ENCODE measurements at places on chromosomes 16 and 17.

- DNase-seq, result no peak
Measured at GRCh38 chr17:80885947-80886582, 105.6 kb upstream of the CHMP6 start.

- DNase-seq, result no peak
Measured at GRCh38 chr17:76840443-76840767, 27.8 kb upstream of the MGAT5B start.

GRCh38 chr16:50247123-50247905 lies 19.0 kb upstream of the ADCY7 start:
- DNase-seq, result no peak

- no peak for DNase-seq
Measured at GRCh38 chr16:2090777-2091546, 43.2 kb downstream of the TSC2 start.

GRCh38 chr16:69511651-69512050 lies 54.1 kb upstream of the NFAT5 start:
- no peak for DNase-seq

DNA sequence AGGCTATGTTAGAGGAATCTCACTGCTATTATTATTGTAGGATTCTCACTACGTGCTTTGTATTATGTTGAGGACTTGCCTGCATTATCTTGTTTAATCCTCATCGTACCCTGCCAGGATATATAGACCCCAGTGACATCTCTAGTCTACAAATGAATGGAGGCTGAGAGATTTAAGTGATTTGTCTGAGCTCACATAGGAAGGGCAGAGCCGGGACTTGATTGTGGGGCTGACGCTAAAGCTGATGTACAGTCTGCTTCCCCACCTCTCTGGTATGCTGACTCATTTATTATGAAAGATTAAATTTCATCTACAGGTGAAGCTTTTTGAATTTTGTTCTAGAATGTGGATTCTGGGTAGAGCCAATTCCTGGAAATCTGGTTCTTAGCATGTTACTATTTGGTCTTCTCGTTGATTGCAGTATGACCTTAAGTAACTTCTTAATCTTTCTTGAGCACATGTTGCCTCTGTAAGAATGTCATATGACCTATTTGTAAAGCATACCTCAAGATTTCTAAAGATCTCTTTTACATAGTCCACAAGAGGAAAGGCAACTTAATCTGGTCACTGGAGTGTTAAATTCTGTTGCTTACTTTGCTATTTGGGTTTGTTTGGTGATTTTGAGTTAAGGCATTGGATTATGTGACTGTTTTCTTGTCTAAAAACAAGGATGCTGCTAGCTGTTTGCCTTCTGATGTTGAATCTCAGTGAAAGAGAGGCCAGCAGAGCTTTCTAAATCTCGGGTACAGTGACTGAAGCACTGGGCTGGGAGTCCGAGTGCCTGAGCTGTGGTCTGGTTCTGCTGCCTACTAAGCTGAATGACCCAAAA lies 12.4 kb downstream of the METTL9 start:
- DNase-seq, result no peak

DNA sequence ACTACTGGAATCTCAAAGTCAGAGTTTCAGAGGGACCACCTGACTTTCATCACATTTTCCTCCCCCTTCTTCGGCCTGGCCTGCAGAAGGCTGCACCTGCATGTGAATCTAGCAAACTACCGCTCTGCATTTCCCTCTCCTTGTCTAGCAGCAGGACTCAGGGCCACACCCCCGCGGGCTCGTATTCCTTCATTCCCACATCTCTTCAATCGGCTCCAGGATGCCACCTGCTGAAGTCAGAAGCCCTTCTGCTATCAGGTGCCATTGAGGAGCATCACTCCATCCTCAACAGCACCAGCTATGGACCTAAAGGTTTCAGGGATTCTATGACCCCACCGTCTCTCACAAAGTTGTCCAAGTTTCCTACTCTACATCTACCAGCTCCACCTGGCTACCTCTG lies 169.5 kb downstream of the VPS53 start:
- no peak for DNase-seq

- no peak for DNase-seq
Measured at GRCh38 chr17:71098071-71098470, 928.7 kb downstream of the KCNJ2 start.

DNA sequence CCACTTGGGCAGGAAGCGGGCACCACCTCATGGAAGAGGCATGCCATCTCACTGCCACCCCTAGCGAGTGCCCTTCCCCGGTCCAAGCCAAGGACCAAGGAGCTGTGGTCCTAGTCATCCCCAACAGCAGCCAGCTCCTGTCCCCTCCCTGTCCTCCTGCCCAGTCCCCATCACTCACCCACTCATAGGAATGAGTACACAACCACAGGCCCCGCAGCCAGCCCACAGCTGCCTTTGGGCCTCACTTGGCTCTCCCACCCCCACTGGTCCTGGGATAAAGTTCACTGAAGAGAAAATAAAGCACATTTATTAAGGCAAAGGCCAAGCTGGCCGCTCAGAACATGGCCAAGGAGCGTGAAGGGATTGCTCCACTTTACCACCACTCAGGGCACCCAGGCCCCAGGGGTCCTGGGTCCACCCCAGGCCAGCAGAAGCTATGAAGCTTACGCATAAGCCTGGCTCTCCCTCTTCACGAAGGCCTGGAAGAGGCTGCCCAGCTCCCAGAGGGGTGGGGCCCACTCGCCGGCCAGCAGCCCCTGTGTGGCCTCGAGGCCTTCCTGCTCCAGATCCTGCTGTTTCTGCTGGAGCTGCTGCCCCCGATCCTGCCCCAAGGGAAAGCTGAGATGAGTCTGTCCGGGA lies 3.6 kb downstream of the SCRN2 start:
- DNase-seq, result no peak

- DNase-seq, result no peak
Measured at GRCh38 chr17:17419166-17419565, 57.6 kb upstream of the MED9 start.

DNA sequence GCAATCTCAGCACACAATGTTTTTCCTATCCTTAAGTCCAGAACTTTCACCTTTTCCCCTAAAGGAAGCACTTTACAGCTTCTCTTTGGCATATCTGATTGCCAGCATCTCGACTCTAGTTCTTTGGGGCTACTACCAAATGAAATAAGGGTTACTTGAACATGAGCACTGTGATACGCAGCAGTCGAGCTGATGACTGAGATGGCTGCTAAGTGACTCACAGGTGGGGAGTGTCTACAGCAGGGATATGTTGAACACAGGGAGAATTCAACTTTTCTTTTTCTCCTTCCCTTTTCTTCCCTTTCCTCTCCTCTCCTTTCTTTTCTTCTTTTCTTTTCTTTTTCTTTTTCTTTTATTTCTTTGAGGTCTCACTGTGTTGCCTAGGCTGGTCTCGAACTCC lies 334.8 kb downstream of the MAF start:
- DNase-seq, result no peak

- DNase-seq, result no peak
Measured at GRCh38 chr16:87202346-87202745, 114.8 kb downstream of the C16orf95 start.

DNA sequence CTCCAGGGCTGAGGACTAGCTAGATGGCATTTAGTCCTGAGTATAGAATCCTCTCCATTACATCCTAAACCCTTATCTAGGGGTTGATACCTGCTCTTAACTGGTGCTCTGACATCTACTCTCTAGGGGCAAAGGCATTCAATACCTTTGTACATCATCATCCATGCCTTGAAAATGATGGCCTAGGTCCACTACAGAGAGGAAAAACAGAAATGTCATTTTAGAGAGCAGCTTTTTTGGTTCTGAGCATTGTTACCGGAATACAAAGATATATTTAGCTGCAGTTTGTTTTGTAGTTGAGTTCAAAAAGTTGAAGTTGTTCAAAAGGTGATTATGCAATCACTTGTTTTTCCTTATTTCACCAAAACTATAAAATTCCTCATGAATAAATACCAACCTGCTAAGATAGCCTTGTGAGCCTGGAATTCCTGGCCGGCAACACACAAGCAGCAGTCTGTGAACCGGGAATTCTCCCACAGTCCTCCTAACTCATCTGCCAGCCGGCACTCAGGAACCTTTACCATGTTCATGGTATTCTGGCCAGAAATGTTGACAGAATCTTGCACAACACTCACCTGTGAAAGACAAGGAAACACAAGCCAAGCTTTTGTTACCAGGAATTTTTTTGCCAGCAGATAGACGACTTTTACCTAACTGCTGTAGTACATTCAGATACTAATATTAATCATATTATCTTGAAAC lies 35.4 kb downstream of the NXPH3 start:
- no peak for DNase-seq

DNA sequence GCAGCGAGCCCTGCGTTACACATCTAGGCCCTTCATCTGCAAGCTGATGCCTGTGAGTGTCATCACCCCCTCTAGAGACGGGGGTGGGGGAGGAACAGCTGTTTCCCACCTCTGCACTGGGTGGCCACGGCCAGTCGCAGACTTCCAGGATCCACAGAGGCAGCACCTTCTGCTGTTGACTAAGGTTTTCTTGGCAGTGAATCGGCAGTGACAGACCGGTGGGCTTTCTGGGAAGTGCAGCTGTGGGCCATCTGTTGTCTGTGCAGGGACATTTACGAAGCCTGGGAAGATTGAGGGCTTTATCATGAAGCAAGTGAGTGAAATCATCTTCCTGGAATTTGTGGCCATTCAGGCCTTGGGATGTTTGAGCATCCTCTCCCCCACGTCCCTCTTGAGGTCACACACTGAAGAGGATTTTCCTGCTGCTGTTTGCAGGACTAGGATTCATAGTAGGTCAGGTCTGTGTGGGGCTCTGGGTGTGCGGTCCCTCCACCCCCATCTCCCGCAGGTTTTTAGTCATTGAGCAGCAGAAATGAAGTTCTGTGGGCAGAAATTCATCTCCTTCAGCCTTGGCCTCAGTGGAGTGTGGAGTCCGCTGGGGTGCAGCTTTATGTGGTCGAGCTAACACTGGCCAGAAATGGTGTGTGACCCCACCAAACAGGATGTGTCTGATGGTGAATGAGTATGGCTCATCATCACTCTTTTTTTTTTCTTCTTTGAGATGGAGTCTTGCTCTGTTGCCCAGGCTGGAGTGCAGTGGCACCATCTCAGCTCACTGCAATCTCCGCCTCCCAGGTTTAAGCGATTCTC lies 12.0 kb downstream of the PGS1 start:
- no peak for DNase-seq

DNA sequence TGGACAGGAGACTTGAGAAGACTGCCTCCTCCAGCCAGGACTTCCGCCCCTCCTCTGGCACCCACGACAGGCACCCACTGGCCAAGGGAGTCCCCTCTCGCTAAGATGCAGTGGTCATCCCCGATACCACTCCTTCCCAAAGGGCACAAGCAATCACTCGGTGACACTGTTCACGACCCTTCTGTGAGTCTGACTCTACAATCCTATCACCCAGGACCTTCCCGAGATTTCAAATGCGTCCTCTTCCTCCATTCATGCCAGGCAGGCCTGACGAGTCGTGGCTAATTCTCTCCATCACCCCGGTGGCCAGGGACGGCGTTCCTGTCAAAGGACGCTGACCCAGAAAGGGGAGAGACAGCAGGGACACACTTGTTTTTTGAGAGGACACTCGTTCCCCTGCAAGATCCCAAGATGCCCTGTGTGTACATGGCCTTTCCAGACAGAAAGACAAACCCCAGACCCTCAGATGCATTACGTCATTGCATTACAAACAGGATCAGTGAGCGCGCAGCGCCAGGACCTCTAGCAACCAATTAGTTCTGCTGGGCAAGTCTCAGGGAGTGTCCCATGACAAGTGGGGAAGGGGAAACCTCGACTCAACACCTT lies 12.2 kb downstream of the FBXO31 start:
- no peak for DNase-seq

- DNase-seq, result no peak
Measured at GRCh38 chr16:1010251-1010650, 28.7 kb downstream of the SOX8 start.

GRCh38 chr17:22128171-22128570 lies 435.8 kb downstream of the KCNJ18 start:
- no peak for DNase-seq

DNA sequence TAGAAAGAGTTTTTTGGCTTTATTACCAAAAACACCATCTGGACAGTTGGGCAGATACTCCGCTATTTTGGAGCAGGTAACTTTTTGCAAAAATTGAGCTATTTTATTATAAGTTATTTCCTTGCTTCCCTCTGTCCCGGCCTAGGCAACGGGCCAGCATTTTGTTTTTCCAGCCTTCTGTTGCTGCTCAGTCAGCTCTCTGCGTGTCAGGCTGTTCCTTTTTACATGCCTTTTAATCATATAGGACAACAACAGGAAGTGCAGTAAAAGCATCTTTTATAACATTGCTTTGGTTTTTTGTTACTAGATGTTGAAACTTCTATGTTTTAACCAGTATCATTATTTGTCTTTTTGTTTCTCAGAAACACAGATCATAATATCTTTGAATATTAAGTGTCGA lies 30.4 kb downstream of the PPM1D start:
- DNase-seq, result no peak

GRCh38 chr17:55388842-55389241 lies 32.8 kb downstream of the MMD start:
- DNase-seq, result no peak

GRCh38 chr16:11316331-11317015 lies 28.8 kb upstream of the RMI2 start:
- no peak for DNase-seq

DNA sequence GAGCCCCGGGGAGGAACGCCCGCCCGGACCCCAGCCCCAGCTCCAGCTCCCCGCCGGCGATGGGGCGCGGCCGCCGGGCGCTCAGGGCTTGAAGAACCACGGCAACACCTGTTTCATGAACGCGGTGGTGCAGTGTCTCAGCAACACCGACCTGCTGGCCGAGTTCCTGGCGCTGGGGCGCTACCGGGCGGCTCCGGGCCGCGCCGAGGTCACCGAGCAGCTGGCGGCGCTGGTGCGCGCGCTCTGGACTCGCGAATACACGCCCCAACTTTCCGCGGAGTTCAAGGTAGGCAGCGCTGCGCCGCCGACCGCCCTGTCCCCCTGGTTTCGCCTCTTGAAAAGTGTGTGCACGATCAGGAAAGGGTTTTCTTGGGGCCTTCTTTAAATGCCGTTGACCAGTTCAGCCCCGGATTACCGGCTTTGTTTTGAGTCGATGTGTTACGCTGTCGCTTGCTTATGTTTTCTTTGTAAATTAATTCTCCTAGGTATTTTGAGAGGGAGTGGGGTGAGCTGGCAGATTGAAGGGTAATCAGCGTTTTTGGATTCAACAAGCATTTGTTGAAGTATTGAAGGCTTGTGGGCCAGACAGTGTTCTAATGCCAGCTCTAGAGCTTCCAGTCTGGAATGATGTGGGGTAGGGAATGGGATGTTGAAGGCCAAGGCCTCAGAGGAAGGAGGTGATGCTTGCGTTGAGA lies 681 bp downstream of the USP43 start:
- no peak for DNase-seq

- no peak for DNase-seq
Measured at GRCh38 chr16:49128740-49129139, 152.9 kb downstream of the CBLN1 start.

DNA sequence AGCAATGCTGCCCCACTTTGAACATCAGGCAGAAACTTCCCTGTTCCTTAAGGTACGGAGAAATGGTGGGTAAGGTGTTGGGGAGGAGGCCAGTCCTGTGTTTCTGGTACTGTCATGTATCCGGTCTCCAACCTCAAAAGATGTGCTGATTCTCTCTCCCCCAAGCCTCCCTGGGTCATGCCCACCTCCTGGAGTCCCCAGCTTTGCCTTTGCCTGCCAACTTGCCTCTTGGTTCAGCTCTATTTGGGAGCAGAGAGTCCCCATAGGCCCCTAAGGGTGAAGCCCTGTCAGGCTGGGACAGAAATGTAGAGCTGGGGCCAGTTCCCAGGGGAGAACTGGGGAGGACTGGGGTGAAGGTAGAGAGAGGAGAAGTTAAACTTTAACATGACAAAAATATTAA lies 1.6 kb upstream of the TBX21 start:
- no peak for DNase-seq

- DNase-seq, result no peak
Measured at GRCh38 chr17:64580384-64581315, 73.9 kb downstream of the CEP95 start.

Data from GM12878 (cell line).